ENCODE measurements at places on chromosomes 4 and X.

- DNase-seq, result no peak
Observed at GRCh38 chr4:48071191-48071590, 54.6 kb downstream of the NIPAL1 start.

- DNase-seq, result no peak
Observed at GRCh38 chrX:9647431-9647830, 118.2 kb downstream of the GPR143 start.

GRCh38 chr4:8399298-8399697, 41.2 kb downstream of the ACOX3 start:
- no peak for DNase-seq

GRCh38 chr4:142322996-142323395, 523.1 kb downstream of the INPP4B start:
- no peak for DNase-seq

- peak; percentile 50 for DNase-seq
Observed at GRCh38 chrX:150731795-150732194, 38.6 kb downstream of the MTMR1 start.

DNA sequence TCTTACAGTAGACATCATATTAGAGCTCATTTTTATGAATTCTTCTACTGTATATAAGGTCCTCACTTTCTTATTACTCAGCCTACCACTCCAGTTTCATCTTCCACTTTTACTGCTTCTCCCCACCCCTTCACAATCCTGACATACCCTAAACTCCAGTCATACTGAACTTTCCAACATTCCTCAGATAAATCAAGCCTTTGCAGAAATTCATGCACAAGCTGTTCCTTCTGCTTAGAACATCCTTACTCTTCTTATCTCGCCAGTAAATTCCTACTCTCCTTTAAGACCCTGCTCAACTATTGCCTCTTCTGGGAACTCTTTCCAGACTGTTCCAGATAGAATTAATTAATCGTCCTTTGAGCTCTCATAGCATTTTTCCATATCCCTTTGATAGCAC, 24.8 kb downstream of the RTL9 start:
- DNase-seq, result no peak

All from epithelial cell of prostate (primary cell).